ENCODE measurements at places on chromosomes 16 and 17.

- no peak for DNase-seq
Measured at GRCh38 chr16:58128711-58129096, 477 bp downstream of the CFAP20 start.

DNA sequence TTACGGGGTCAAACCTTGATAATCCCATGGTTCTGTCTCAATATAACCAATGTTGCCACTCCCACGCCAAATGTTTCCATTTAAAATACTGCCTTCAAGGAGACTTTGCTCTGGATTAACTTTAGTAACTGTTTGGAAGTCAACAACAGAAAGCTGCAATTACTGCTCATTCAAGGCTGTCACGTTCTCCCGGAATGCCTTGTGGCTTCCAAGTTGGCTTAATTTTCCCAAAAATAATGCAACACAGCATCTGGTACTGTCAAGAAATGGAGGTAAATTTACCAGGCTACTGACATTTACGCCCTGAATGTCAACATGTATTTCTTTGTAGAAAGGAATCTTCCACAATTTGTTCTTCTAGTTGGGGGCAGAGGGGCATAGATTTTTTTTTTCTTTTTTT is 38.2 kb downstream of the GPRC5B start:
- no peak for DNase-seq

- no peak for DNase-seq
Measured at GRCh38 chr17:81306491-81306890, 11.4 kb upstream of the SLC38A10 start.

- DNase-seq, result no peak
Measured at GRCh38 chr17:41171886-41172285, 3.9 kb upstream of the KRTAP4-3 start.

- DNase-seq, result no peak
Measured at GRCh38 chr16:89759746-89760340, 38.5 kb downstream of the ZNF276 start.

DNA sequence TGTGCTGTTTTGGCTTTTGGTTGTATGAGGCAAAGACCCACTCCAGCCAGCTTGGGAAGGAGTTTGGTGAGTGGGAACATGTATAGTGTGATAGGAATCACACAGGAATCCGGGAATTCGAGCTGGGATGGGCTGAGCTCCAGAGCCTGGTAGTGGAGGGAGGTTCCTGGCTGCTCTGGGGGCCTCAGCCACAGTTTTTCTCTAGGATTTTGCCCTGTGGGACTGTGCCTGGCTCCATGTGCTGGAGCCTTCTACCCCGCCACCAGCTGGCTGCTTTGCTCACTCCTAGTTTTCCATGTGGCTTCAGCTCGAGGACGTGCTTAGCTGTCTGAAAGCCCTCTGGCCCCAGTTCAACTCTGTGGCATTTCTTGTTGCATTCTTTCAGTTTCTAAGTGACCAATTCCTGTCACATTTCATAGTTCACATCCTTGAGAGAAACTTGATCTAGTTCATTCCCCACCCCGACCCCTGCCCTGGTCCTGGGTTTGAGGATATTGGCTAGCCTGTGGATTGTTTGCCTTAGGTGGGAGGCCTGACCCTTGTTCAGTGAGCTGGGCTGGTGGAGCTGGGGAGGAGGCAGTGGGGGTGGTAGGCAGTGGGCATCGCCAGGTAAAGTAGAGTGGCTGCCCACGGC is 5.0 kb downstream of the SEC14L1 start:
- no peak for DNase-seq

DNA sequence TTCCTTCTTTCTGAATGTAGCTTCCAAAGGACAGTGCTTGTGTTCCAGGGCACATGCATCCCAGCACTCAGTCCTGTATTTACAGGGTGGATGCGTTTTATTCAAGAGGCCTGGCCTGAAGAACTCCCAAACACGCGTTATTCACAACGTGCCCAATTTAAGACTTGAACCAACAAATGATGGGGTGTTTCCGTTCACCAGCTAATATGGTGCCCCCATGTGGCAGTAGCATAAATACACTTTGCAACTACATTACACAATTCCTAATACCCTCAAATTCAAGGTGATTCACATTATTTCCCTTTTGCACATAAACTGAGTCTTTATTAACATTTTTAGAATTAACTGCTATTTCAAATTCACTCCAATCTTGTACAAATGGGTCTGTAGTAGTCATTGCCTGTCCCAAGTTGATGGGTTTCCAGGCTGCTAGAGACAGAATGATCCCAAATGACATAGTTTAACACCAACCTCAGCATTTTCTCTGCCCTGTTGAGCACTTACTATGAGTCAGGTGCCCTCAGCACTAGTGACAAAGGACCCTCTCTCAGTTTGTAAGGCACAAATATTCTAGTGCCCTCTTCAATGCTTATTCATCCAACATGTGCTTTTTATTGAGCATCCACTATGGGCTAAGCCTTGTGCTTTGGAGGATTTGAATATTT is 26.9 kb downstream of the HSD17B2 start:
- DNase-seq, result no peak

DNA sequence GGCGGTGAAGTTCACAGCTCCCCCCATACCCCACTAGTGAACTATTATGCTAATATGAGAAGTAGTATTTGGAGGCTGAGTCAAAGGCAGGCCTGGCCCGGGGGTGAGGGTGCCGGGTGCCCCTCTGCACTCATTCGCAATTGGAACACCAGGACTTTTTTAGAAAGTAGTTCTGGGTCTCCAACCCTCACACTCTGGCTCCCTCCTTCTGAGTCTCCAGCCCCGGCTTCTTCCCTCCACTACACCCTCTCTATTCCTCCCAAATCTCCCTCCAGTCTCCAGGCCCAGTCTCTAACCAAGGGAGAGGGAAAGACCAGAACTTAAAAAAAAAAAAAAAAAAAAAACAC is 11.3 kb upstream of the HOXB2 start:
- no peak for DNase-seq

DNA sequence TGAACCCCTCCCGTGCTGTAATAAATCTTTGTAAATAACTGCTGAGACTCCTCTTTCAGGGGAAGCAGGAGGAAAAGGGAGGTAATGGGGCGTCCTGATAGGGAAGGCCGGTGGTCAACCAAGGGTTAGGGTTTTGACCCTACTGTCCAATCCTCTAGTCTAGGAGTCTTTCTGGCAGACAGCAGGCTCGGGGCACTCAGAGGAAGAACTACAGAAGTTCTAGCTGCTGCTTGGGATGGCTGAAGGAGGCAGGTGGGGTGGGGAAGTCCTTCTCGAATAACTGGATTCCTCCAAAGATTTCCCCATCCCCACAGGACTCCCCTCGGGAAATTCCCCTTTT is 387 bp upstream of the STARD3 start:
- DNase-seq, result no peak

- peak; percentile 48 for DNase-seq
Measured at GRCh38 chr16:67645397-67646121, 615 bp downstream of the CARMIL2 start.

DNA sequence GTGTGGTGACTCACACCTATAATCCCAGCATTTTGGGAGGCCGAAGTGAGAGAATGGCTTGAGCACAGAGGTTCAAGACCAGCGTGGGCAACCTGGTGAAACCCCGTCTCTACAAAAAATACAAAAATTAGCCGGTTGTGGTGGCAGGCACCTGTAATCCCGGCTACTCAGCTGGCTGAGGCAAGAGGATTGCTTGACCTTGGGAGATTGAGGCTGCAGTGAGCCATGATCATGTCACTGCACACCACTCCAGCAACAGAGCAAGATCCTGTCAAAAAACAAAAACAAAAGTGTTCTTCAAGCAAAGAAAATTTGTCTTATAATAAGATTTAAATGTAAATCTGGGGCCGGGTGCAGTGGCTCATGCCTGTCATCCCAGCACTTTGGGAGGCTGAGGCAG is 51.5 kb downstream of the PAFAH1B1 start:
- DNase-seq, result no peak

GRCh38 chr16:47460359-47460710 is 528 bp downstream of the ITFG1 start:
- no peak for DNase-seq

- DNase-seq, result no peak
Measured at GRCh38 chr16:26087091-26087490, 395.3 kb downstream of the HS3ST4 start.

DNA sequence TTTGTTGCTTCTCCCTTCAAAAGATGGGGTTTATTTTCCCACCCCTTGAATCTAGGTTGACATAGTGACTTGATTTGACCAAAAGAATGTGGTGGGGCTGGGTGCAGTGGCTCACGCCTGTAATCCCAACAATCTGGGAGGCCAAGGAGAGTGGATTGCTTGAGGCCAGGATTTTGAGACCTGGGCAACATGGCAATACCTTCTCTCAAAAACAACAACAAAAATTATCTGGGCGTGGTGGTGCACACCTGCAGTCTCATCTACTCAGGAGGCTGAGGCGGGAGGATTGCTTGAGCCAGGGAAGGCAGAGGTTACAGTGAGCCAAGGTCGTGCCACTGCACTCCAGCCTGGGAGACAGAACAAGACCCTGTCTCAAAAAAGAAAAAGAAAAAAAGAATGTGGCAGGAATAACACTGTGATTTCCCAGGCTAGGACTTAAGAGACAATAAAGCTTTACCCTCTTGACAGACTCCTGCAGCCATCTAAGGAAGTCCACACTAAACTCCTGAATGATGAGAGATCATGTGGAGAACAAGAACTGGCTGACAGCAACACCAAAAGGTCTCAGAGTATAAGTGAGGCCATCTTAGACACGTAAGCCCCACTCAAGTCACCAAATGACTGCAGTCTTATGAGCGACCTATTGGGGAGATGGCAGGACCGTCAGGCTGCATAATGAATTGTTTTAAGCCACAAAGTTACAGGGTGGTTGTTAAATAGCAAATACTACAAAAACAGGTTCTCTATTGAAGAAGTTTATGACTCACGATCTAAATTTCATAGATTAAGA is 37.0 kb downstream of the FBXL20 start:
- no peak for DNase-seq

- no peak for DNase-seq
Measured at GRCh38 chr17:50482110-50482509, 3.5 kb downstream of the RSAD1 start.

GRCh38 chr17:37535906-37536305 is 46.2 kb downstream of the DUSP14 start:
- no peak for DNase-seq

- peak; percentile 59 for DNase-seq
Measured at GRCh38 chr16:89200124-89200849, at the start of gene SLC22A31. Gene SLC22A31 (minus strand): TSS chr16:89200537. CDS start chr16:89200501, 36 bp downstream.

GRCh38 chr17:78257810-78258322 is 26.4 kb downstream of the TMEM235 start:
- no peak for DNase-seq

GRCh38 chr16:67179421-67180080 is 4.2 kb downstream of the MATCAP1 start:
- no peak for DNase-seq

- no peak for DNase-seq
Measured at GRCh38 chr16:31696968-31697743, 169.5 kb downstream of the AHSP start.

DNA sequence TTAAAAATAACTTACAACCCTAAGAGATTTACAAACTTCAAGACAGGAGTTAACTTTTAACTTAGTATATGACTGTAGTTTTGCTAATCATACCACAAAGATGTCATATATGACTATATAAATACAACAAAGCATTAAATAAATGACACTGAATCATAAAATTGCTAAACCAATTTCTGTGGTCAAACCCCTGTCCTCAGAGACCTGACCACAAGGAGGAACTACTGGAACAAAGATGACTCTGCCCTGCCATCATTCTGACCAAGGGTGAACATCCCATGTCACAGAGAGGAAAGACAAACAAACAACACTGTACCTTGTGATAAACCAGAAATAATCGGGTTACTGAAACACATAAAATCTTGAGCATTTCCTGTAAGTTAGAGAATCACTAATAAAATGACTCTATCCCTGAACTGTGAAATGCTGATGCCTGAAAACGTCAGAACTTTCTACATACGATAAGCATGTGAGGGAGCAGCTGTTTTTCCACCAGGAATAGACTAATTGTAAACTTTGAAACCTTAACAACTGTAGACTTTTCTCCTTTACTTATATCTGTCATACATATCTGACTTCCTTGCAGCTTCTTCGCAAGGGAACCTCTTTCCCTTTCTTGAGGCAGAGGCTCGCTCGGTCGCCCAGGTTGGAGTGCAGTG is 47.9 kb downstream of the WDR59 start:
- DNase-seq, result no peak

- DNase-seq, result no peak
Measured at GRCh38 chr16:65572156-65572555, 450.3 kb upstream of the CDH11 start.
